A673 (cell line): ENCODE measurements at places on chromosomes 12 and 14.
A peak's percentile ranks its signal among the peaks of the same experiment; 100 is the strongest.

GRCh38 chr14:74568911-74569310 lies 43.1 kb downstream of the LTBP2 start:
- no peak overlapping the region for H3K27ac ChIP-seq
- H3K4me3 ChIP-seq: no peak overlapping the region
- no peaks in the 10 kb centered on the region for H3K27me3 ChIP-seq
- DNase-seq: no peak

DNA sequence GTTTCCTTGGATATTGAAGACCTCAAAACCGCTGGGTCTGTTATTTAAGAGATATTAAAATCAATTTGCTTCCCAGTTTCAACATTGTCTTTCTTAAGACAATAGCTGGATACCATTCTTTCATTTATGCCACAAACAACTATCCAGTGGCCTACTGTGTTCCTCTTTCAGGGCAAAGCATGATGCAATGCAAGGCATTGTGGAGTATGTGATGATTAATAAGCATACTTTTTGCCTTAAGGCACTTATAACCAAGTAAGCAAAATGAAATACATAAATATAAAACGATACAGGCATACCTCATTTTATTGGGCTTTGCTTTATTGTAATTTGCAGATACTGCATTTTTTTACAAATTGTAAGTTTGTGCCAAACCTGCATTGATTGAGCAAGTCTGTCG lies 45.5 kb downstream of the SCN8A start:
- no peak for DNase-seq
- H3K27me3 ChIP-seq: no peaks in the 10 kb centered on the region
- H3K4me3 ChIP-seq: no peak overlapping the region
- H3K4me1 ChIP-seq: peaks cover 9% of the 10 kb centered on the region
- H3K36me3 ChIP-seq: no peaks in the 10 kb centered on the region
- H3K27ac ChIP-seq: no peak overlapping the region

DNA sequence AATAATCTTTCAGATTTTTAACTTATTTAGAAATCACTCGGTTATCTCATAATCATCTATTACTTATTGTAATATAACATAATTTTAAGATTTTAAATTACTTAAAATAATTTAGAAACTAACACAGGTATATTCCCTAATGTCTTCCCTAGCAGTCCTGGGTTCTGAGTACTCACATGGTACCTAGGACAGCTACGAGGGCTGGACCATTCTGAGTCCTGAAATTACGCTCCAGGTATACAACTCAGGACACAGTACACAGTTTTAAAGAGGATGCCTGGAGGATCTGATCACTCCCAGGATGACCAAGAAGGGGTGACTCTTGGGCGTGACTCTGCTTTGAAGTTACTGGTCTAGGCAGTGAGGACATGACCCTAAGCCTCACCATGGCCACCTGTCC lies 9.1 kb upstream of the RASSF8 start:
- no peak overlapping the region for H3K27ac ChIP-seq
- H3K4me1 ChIP-seq: no peaks in the 10 kb centered on the region
- no peaks in the 10 kb centered on the region for H3K36me3 ChIP-seq
- H3K27me3 ChIP-seq: no peaks in the 10 kb centered on the region
- DNase-seq: no peak
- H3K4me3 ChIP-seq: no peak overlapping the region

GRCh38 chr14:71328183-71328582 lies 420.9 kb downstream of the PCNX1 start:
- no peaks in the 10 kb centered on the region for H3K36me3 ChIP-seq
- peaks cover 35% of the 10 kb centered on the region for H3K4me1 ChIP-seq
- H3K4me3 ChIP-seq: no peak overlapping the region
- H3K27ac ChIP-seq: no peak overlapping the region
- no peaks in the 10 kb centered on the region for H3K27me3 ChIP-seq

DNA sequence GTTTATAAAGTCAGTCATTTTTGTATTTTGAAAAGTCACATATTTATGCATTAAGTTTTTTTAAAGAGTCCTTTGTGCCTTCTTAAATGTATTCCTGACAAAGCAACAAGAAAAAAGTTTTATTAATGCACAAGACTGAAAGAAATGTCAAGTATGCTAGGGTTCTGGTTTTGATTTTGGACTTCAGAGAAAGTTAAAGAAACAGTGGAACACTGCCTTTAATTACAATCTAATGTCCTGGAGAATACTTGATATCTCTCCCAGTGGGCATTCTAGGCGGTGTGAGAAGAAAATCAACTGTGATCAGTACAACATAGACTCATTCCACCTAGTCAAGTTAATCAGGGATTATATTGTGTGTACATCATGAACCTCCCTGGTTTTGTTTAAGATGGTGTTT lies 49.9 kb downstream of the PRICKLE1 start:
- no peak overlapping the region for H3K4me3 ChIP-seq
- H3K36me3 ChIP-seq: no peaks in the 10 kb centered on the region
- H3K4me1 ChIP-seq: no peaks in the 10 kb centered on the region

- no peaks in the 10 kb centered on the region for H3K36me3 ChIP-seq
- no peaks in the 10 kb centered on the region for H3K4me1 ChIP-seq
- peak overlapping the region; percentile 52 for H3K4me3 ChIP-seq
- H3K27me3 ChIP-seq: peaks cover 7% of the 10 kb centered on the region
These were observed 1.9 kb downstream of the SLC6A15 start for GRCh38 chr12:84910549-84911241.

- DNase-seq: peak; percentile 0
- no peaks in the 10 kb centered on the region for H3K27me3 ChIP-seq
- H3K4me1 ChIP-seq: no peaks in the 10 kb centered on the region
- no peaks in the 10 kb centered on the region for H3K36me3 ChIP-seq
These were observed 403.5 kb downstream of the SLC16A7 start for GRCh38 chr12:59999291-59999690.

DNA sequence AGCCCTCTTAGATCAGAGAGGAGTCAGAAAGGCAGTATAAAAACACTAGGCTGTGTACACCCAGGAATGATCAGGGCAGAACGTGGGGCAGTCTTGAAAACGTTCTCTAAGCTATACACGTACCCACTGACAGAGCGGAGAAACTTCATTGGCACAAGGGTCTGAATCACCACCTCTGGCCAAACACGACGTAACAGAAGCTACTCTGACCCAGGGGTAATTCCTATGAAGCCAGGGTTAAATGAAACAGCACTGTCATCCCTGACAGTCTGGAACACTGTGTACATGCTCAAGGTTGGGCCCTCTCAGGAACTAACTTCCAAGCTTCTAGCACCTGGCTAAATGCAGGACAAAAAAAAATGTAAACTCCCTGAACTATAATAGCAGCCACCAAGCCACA lies 38.4 kb downstream of the PARP11 start:
- DNase-seq: no peak
- no peak overlapping the region for H3K4me3 ChIP-seq
- H3K36me3 ChIP-seq: no peaks in the 10 kb centered on the region

GRCh38 chr12:66831495-66831894 lies 152.6 kb upstream of the GRIP1 start:
- no peaks in the 10 kb centered on the region for H3K4me1 ChIP-seq
- peaks cover 4% of the 10 kb centered on the region for H3K27me3 ChIP-seq
- no peak overlapping the region for H3K27ac ChIP-seq
- no peak overlapping the region for H3K4me3 ChIP-seq
- H3K36me3 ChIP-seq: no peaks in the 10 kb centered on the region

- H3K36me3 ChIP-seq: no peaks in the 10 kb centered on the region
- no peaks in the 10 kb centered on the region for H3K4me1 ChIP-seq
- H3K27ac ChIP-seq: no peak overlapping the region
- peak; percentile 86 for DNase-seq
These were observed 100.7 kb downstream of the C2CD5 start for GRCh38 chr12:22443379-22444316.
